ENCODE measurements at places on chromosomes 4 and X.

GRCh38 chr4:38466401-38466800, 197.6 kb upstream of the KLF3 start:
- DNase-seq = no peak

DNA sequence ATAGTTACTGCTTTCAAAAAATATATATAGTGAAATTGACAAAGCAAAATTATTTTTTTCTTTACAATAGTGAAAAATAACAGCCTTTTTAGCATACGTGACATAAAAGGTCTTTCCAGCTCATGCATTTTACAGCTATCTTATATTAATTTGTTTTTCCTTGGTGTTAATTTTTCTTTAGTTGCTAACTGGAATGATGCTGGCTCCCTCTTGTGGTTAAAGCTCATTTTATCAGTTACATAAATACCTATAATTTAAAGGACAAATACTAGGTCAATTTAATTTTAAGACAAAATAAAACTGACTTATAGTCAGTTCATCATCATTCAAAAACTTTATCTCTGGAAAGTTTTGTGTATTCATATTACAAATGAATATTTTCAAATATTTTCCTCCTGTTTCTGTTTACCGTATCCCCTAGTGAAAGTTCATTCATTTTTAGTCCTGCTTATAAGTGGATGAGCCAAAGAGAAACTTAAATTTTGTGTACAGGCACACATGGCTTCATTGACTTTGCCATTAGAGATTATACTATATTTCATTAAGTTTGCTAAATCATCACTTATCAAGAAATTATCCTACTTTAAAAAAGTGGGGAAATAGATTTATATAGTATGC, 9.9 kb upstream of the ANAPC4 start:
- DNase-seq = peak; percentile 25

GRCh38 chr4:53003959-53004358, 141.8 kb downstream of the RASL11B start:
- DNase-seq = no peak

- DNase-seq = no peak
These were observed 834 bp downstream of the NHS start for GRCh38 chrX:17375637-17376430.

DNA sequence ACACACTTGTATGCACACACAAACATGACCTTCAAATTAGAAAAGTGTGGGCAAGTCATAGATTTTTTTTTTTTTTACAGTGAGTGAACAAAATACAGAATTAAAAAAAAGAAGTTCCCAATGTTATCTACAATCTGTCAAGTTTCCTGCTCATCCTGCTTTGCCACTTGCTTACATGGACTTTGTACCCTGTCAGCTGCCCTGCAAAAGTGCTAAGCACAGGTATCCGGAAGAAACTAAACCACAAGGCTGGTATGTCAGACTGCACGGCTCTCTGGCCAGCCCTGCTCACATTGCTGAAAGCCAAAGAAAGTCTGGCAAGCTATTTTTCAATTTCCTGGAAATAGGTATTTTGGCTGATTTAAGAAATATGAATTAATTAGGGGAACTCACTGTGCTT, 38.9 kb upstream of the BCLAF3 start:
- DNase-seq = no peak

GRCh38 chr4:151238477-151238876, 38.5 kb upstream of the PRSS48 start:
- DNase-seq = no peak

GRCh38 chr4:142539796-142540482, 306.2 kb downstream of the INPP4B start:
- peak; percentile 37 for DNase-seq

DNA sequence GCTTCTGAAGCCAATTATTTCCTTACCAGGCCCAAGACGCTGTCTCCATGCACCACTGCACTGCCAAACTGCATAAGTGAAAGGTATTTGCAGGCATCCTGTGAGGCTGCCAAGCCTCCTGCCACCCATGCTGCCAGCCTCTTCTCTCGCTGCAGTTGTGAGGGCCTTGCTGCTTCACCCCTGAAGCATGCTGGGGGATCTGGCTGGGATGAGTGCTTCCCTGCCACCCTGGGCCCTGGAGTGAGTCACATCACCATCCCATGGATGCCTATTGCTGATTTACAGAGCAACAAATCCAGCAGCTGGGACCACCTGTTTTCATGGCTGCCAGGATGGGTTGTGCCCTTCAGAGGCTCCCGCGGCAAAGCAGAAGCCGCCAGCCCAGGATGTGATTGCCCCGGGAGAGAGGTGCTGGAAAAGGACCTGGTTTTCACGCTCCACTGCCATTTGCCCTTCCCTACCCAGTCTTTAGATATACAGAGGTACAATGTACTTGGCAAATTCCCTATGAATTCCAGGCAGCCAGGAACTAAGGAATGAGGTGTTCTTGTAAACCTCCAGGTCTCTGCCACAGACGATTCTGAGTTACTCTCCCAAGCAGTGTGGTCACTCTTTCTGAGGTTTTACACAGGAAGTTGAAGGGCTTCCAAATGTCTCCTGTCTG, 41.5 kb upstream of the PTCHD1 start:
- DNase-seq = no peak

DNA sequence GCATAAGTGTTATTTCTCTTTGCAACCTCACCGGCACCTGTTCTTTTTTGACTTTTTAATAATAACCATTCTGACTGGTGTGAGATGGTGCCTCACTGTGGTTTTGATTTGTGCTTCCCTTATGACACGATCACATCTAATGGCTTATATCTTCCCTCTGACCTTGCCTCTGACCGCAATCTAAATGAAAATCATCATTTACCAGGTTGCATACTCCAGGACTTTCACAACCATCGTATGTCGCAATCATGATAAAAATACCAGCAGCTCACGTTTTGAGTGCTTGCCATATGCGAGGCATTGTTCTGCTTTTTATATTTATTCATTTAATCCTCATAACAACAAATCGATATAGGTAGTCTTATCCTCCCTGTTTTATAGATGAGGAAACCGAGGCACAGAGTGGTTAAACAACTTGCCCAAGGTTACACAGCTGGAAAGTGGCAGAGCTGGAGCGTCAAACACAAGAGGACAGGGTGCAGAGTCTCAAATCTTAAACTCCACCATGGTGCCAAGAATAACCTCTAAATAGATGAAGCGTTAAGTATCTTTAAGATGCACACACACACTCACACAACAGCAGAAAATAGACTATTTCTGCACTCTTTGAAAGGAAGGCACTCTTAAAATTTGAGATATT, 102.2 kb downstream of the SEL1L3 start:
- peak; percentile 34 for DNase-seq

GRCh38 chrX:135345107-135345589, 35.9 kb downstream of the ETDC start:
- DNase-seq = no peak

GRCh38 chrX:70969635-70970481, 39.0 kb upstream of the SLC7A3 start:
- DNase-seq = no peak

GRCh38 chr4:72319601-72320021, 249.4 kb downstream of the ADAMTS3 start:
- DNase-seq = no peak

DNA sequence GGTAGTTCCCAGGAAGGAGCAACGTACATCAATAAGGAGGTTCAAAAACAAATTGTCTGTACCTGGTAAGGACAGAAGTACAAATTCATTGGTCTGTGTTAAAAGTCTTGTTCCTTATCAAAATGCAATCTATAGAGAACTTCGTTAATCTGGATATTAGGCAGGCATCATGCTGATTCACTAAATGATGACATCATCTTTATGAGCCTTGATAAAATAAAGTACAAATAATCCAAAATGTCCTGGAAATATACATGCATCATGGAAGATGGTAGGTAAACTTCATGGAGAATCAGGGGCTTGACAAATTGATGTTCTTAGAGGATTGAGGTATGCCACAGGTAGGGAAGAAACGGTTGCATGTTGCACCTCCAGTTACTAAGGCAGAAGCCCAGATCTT, 433.9 kb downstream of the TRIML1 start:
- no peak for DNase-seq

DNA sequence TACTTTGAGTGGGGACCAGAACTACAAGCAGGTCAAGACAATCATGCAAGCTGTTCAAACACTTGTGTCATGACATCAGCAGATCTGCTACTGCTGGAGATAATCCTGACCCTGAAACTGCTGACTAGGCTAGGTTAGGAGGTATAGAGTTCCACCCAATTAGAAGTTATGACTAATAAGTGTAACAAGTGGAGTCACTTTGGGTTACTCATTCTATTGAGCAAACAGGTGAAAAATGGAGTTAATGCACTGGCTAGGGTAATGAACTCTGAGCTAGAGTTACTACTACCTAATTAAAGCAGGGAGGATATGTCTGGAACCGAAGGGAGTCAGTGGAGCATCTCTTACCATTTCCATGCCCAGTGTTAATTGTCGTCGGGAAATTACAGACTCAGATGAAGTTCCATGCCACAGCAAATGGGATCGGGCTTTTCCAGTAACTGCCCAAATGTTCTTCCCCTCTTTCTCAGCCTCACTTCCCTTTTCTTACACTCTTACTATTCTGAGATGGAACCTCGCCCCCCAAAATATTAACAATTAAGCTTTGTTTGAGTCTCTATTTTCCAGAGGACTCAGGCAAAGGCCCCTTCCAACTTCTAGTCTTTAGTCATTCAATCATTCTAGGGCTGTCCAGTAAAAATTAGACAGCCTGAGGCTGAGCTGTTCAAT, 19.8 kb upstream of the MANBA start:
- DNase-seq = no peak

- DNase-seq = no peak
These were observed 67.9 kb downstream of the KLHL34 start for GRCh38 chrX:21590012-21590776.

GRCh38 chr4:20193141-20193936, 58.4 kb upstream of the SLIT2 start:
- no peak for DNase-seq

DNA sequence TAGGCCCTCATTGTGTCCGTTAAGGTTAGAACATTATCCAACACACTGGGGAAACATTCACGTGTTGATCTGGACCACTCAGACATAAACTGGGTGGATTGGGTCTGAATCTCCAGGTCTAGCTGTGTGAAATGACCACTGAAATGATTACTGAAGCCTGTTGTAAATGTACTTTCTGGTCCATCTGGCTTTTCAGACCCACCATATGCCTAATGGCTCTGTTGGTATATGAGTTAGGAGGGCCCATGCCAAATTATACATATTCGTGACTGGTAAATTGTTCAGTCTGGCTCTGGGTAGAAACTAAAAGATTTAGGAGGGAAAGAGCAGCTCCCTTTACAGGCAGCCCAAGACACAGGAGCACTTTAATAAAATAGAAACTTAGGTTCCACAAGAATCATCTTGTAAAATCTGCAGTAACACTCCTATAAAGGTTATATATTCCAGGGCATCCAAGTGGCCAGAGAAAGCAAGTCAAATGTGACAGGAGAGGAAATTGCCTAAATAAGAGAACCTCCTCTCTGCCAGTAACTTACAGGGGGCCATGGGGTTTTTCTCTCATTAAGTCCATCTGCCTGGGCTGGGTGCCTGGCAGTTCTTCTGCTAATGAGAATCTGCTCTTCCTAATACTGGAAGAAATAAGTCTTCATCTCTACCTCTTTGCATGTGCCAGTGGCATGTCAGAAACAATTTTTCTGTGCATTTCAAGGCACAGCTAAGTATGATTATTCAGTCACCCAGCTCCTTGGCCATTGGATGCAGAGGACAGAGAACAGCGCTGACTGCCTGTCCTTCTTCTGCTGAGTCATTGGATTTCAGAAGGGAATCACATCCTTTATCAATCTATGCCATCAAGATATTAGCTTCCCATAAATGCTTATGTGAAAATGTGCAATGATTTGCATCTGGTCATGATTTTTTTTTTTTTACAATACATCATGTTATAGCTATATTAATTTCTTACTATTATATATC, 112.6 kb downstream of the GLRA2 start:
- DNase-seq = no peak

- no peak for DNase-seq
These were observed 29.0 kb downstream of the LRPAP1 start for GRCh38 chr4:3502941-3503936.

GRCh38 chr4:123649645-123650391, 253.2 kb downstream of the SPRY1 start:
- no peak for DNase-seq

GRCh38 chr4:176641237-176641636, 151.5 kb downstream of the VEGFC start:
- no peak for DNase-seq

DNA sequence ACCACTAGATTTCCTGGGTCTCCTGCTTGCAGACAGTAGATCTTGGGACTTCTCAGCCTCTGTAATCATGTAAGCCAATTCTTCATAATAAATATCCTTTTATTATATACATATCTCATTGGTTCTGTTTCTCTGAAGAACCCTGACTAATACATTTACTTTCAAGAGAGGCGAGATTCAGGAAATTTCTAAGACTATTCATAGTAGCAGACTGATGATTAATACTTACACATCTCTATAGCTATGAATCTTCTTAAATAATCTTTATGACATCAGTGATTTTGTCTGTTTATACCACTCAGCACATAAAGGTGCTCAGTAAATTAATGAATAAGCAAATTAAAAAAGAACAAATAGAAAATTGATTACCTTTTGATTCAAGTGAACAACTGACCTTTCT, 682.3 kb upstream of the GRID2 start:
- DNase-seq = no peak

GRCh38 chrX:123740006-123740405, 7.2 kb upstream of the THOC2 start:
- DNase-seq = no peak

GRCh38 chr4:3330707-3331106, 37.9 kb downstream of the RGS12 start:
- DNase-seq = peak; percentile 41

- DNase-seq = no peak
These were observed 8.3 kb upstream of the BCOR start for GRCh38 chrX:40105835-40106675.

GRCh38 chrX:40684092-40684491, 36.7 kb upstream of the CXorf38 start:
- no peak for DNase-seq

DNA sequence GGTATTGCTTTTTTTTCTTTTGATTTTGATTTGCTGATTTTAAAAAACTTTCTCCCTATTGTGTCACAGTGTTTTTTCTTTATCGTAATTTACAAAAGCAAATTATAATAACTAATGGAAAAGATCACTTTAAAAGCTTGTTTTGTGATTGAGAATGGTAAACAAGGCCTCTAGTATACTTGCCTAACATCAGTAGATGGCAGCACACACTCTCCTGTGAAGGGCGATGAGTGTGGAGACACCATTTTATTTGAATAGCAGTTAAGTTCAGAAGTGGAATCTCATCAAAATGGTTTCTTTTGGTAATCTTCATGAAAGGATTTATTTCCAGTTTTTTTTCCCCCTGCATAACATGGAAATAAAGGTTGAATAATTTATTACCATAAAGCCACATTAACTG, 72.3 kb downstream of the PAK3 start:
- peak; percentile 4 for DNase-seq
